ENCODE measurements at places on chromosomes 3 and 15.

DNA sequence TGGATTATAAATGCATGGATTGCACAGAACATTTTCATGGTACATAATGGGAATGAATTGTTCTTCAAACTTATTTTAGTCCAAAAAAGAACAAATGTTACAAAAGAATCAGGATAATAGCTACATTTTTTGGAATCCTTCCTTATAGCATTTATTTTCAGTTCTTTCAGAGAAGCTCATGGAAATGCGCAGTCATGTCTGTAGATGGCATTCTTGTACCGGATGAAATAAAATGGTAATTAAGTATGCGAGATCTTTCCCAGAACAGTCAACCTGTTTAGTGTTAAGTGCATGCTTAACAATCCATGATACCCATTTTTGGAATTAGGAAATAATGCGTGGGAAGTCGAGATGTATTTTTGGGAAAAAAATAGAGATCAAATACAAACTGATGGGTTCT is 38.2 kb upstream of the GOLGA8B start:
- no peak for DNase-seq

- no peak for DNase-seq
Measured at GRCh38 chr3:125594581-125595011, 701 bp downstream of the OSBPL11 start.

- DNase-seq: no peak
Measured at GRCh38 chr3:13865581-13865980, 14.3 kb downstream of the WNT7A start.

- no peak for DNase-seq
Measured at GRCh38 chr3:156818273-156818651, 7.9 kb upstream of the LEKR1 start.

DNA sequence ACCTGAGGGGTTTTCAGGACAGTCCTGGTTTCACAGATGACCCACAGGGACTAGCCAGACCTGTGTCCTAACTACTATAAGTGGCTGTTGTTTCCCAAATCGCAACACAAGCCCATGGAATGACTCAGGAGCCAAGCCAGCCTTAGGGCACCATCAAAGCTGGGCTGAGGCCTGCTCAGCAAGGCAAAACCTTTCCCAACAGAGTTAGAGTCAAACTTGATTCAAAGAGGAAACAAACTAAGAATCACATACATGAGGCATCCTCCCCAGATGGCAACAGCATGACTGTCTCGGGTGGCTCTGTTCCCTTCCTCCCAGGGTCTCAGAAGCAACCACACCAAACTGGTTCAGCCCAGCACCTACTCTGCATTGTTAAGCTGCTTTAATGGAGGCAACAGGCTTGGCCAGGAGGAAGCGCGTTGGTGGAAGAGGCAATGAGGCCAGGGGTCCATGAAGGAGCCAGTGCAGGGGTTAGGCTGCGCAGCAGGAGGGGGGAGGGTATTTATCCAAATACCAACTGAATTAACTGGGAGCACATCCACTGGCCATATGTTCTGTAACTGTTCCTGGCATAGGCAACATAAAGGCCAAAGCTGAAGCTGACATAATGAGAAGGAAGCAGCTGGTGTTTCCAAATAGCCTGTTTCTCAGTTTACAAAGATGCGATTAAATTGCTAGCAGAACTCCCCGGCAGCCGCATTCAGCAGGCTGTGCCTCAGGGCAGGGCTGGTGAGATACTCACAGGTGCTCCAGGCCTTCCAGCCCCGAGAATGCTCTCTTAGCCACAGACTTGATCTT is 102.4 kb downstream of the LRIG1 start:
- no peak for DNase-seq

- no peak for DNase-seq
Measured at GRCh38 chr3:65723985-65724384, 314.7 kb downstream of the MAGI1 start.

DNA sequence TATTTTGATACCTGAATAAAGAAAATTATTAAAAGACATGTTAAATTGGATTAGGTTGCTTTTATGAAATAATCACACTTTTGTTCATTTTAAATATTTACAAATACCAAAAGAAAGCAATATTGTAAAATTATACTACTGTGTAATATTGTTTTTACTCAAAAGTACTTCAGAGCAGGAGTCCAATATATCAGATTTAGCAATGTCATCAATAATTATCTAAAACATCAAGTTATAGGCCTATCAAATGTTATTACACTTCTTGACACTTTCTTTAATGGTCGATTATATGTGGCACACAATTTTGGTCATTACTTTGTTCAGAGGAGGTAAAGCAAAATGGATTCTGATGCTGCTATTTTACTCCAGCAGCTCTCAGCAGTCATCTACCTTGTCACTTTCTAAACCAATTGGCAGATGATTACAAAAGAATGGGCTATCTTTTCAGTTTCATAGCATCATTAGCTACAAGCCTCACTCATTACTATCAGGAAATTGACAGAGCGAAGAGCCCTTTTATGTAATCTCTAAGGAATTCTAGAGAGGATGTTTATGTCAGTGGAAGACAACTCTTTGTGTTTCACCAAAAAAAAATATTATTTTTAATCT is 318.6 kb downstream of the PLOD2 start:
- DNase-seq: no peak

- no peak for DNase-seq
Measured at GRCh38 chr3:10386121-10386520, 65.2 kb upstream of the SEC13 start.

DNA sequence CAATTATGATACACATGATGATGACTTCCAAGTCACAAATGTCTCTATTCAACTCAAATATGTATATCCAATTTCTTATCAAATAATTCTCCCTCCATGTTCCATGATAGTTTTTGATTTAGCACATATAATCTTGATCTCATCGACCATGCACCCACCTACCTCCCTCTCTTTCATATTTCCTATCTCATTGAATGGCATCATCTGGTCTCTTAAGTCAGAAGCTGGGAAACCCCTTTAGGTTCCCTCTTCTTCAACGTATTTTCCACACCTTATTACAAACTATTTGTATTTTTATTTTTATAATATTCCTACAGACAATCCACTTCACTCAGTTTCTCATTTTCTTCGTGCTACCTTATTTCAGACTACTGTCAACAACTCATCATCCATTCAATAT is 56.9 kb upstream of the DPH6 start:
- DNase-seq: no peak

DNA sequence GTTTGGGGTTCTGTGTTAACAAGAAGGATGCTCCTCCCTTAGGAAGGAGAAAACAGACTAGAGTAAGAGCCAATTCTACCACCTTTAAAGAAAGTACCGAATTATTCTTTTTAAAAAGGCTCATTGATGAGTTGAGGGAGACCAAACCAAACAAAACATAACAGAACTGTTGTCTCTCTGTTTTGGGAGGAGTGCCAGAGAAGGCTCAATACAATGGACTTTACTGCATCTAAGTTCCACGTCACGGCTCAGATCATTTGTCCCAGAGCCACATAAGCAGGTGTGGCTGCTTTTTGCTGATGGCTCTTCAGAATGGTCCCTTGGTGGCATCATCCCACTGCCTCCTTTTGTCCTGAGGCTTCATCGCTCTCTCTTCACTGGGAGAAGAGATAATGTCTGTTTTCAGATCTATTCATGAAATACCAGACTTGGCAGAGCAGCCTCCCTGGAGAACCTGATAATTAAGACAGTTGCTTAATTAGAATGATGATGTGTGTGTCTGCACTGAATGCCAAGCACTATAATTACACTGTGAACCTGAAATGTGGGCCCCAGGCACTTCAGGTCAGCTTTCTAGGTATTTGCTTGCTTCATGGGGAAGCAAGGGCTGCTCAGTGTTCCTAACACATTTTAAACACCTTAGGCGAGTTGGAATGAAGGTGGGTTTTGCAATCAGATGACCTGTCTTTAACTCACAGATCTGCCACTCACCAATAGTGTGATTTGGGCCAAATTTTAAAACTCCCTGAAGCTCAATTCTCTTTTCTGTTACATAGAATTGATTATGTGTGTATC is 335.2 kb upstream of the MCTP2 start:
- DNase-seq: no peak

Measured in stimulated activated CD8-positive, alpha-beta memory T cell treated with anti-CD3 and anti-CD28 coated beads, Interleukin-15, amount 100 ng/mL, for 4 hours (primary cell).